ENCODE measurements at places on chromosomes 2 and 18. TPM values are rescaled to one million over a fixed set of nuclear protein-coding genes. Genes with fewer than 3 reads are reported as not detected.

DNA sequence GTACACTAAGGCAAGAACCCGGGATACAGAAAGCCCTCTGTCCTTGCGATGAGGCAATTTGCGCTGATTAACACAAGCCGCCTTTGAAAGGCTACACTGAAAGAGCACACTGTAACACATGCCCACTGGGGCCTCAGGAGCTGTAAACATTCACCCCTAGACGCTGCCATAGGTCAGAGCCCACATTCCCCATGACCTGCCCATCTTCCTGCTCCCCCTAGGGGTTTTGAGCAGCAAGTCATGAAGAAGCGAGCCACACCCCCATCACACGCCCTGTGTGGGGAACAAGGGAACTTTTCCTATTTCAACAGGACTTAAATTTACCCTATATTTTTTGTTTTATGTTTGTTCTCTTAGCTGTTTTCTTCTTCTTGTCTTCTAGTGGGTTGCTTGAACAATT is 47.8 kb upstream of the SLC4A10 start:
- no peak for DNase-seq

DNA sequence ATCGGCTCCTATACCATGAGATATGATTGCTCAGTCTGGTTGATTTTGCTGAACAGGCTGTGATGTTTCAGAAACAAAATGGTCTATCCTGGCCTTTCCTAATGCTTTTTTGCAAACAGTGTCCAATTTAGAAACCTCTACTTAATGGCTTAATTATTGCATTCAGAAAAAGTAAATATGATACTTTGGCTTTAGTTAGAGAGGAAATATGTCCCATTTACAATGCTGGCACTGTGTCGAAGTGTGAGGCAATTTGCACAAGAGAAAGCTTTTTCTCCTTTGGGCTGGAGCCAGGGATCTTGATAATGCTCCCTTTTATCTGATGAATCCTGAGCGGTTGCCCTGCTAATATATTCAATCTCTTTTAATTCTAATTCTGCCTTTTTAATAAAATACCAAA is 418.9 kb downstream of the EPHA4 start:
- no peak for DNase-seq

GRCh38 chr2:111659361-111660333 is 224.3 kb downstream of the ANAPC1 start:
- DNase-seq: peak; percentile 66

DNA sequence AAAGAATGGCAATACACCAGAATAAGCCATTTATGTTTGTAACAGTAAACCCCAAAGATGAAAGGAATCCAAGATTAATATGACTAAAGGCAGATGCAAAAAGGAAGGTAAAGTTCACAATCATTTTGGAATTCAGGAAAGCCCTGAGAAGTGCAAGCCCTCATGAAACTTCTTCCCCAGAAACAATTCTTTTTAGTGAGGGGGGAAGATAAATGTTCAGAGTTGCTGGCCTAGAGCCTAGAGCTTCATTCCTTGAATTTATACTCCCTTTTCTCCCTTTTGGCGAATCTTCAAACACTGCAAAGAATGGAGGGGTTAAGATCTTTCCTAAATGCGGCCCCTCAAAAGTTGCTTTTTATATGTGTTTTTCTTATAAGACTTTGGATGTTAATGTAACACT is 368.8 kb downstream of the MEIS1 start:
- DNase-seq: no peak

Gene ADGRF3
- total RNA-seq: under 0.01 TPM

GRCh38 chr2:240524963-240525718 is 32.6 kb downstream of the ANKMY1 start:
- DNase-seq: no peak
